Activated gamma-delta T cell treated with anti-CD3 and anti-CD28 coated beads, Interleukin-2, amount 50 U/mL, for 16 hours (primary cell): ENCODE measurements at places on chromosomes 3 and 15.

DNA sequence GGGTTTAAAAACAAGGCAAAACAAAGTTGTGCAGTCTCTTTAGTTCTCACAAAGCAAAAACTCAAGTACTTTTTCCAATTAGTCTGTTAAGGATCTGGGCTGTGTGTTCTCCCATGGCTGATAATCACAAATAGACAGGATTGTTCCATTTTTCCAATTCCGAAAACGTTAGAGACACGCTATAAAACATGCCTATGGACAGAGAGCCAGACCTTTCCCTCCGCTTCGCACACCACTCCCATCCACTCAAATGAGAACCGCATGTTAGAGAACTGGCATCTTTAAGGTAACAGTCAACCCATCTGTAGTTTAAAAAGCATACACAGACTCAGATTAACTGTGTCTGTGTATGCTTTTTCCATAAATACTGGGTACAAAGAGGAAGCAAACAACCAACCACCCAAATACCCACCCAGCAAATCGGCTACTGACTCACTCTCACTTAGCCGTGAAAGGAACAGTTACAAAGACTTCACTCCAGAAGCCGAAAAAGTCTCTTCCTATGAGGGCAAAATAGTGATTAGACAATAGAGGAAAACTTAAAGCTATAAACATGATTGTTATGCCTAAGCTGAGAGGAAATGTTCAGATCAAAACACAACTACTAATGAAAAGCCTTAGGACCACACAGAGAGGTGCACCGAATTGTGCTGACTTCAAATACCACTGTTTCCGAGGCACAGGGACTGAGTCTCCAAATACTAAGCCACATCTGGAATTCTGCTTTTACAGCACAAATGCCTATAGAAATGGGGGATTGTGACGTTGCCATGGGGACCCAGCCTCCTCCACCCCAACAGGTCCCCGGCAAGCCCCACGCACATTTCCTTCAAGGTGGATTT, 36.1 kb downstream of the IL17RD start:
- DNase-seq = no peak

- DNase-seq = no peak
Observed at GRCh38 chr15:39799552-39800011, 16.9 kb upstream of the FSIP1 start.

DNA sequence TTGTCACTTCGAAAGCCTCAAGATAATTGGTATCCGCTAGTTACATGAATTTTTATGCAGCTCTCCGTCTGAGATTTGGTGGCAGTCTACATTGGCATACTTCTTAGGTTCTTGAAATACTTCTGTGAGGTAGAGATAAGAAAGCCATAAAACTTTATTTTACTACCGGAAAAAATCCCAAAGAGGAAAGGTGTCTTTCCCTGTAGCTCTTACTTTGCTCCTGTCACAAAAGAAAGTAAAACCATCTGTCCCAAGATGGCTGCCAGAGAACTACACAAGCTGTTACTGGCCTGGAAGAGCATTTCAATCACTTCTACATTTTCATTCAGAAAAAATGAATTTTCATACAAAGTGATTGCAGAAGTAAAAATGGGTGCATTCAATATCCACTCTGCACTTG, 214.8 kb upstream of the ST8SIA2 start:
- no peak for DNase-seq

DNA sequence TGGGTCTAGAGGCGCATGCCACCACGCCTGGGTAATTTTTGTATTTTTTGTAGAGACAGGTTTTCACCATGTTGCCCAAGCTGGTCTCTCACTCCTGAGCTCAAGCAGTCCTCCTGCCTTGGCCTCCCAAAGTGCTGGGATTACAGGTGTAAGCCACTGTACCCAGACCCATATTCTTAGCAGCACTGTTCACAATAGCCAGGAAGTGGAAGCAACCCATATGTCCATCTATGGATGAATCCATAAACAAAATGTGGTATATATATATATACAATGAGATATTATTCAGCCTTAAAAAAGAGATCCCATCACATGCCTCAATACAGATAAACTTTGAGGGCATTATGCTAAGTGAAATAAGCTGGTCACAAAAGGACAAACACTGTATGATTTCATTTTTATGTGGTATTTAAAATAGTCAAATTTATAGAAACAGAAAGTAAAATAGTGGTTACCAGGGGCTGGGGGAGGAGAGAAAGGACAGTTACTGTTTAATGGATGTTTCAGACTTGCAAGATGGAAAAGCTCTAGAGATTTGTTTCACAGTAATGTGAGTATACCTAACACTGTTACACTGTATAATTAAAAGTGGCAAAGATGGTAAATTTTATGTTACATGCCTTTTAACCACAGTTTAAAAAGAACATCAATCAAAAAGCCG, 35.7 kb upstream of the GRAMD1C start:
- no peak for DNase-seq

DNA sequence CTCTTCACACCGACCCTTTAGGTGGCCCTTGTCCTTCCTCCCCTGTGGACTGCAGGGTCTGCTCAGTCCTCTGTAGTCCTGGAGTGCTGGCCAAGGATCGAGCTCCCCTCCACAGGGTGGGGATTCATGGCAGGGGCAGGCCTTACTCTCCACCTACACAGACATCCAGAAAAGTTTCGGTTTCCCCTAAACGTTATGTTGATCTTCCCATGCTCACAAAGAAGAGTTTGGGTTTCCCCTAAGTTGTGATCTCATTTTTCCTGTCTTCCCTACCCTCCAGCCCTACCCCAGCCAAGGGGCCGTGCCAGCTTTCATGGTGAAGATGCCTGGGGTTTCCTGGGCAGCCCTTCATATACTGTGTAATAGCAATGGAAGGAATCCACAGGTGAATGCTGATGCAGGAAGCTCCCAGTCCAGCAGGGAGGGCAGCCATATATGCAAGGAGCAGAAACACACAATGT, 10.3 kb downstream of the STOML1 start:
- DNase-seq = no peak

DNA sequence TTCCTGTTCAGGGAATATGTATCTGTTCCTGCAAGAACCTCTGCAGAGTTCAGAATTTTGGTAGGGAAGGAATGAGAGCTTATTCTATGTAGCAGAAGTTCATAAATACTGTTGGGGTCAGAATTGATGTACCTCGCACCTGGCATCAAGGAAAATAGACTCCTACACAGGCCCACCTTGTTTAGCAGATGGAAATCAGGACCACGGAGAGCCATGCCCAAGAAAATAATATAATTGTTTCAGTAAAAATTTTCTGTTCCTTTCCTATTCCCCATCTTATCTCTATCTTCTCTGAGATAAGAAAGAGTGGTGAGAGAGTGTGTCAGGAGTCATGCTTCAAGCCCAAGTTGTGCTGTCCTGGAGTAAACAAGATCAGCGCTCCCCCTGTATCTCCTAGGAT, 404.7 kb upstream of the UBE2E2 start:
- DNase-seq = no peak
